ENCODE measurements at places on chromosomes 1 and 21.

DNA sequence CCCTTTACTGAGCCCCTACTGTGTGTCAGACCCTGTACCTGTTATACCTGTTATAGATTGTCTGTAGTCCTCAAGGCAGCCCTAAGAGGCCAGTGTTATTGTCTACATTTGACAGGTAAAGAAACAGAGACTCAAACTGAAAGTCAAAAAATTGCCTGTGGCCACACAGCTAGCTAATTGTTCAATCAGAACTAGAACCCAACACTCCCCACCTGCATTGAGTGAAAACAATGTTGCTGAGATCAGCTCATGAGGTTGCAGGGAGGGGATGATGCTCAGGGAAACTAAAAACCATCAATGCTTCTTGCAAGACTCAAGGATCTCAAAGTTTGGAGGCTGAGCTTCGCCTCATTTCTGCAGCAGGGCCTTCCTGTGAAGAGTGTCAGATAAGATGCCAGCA lies 109.5 kb upstream of the LMO4 start:
- H3K27ac ChIP-seq, result no peak overlapping the region
- H3K36me3 ChIP-seq, result no peaks in the 10 kb centered on the region
- DNase-seq, result no peak
- no peaks in the 10 kb centered on the region for H3K27me3 ChIP-seq
- H3K4me1 ChIP-seq, result no peaks in the 10 kb centered on the region
- H3K4me3 ChIP-seq, result no peak overlapping the region

- no peaks in the 10 kb centered on the region for H3K36me3 ChIP-seq
- H3K27ac ChIP-seq, result no peak overlapping the region
- no peaks in the 10 kb centered on the region for H3K4me1 ChIP-seq
- no peaks in the 10 kb centered on the region for H3K27me3 ChIP-seq
- DNase-seq, result no peak
- H3K4me3 ChIP-seq, result no peak overlapping the region
Observed at GRCh38 chr1:152993186-152993585, 8.4 kb upstream of the SPRR3 start.

DNA sequence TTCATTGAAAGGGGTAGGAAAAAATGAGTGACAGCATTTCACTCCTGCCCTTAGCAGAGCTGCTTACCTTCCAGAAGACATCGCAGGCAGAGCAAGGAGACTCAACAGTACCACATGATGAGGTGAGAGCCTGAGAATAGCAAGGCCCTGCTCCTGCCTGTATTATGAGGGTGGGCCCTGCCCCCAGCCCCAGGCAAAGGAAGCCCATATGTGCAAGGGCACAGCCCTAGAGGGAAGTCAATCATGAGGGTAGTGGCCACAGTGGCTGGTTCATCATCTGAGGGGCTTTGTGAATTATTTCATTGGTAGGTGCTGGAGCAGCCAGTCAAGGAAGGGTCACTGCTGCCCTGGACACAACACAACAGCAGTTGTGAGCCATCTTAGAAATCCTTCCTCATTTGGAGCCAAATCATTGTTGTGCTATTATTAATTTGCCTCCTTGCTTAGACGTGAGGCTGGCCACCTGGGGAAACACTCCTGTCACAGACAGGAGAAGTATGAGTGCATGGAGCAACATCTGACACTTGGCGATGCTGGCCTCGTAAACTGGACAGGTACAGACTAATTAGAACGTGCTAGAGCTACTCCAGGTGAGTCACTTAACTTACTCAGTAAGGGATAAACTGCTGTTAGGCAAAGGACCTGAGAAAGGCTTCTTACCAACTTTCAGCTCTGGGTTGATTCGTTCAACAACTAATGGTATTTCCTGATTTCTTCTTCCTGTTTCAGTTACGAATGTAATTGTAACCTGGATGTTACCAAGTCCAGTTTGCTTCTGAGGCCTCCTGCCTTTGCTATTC lies 22.7 kb upstream of the ACBD6 start:
- H3K4me3 ChIP-seq, result no peak overlapping the region
- no peak for DNase-seq
- peaks cover 33% of the 10 kb centered on the region for H3K4me1 ChIP-seq

DNA sequence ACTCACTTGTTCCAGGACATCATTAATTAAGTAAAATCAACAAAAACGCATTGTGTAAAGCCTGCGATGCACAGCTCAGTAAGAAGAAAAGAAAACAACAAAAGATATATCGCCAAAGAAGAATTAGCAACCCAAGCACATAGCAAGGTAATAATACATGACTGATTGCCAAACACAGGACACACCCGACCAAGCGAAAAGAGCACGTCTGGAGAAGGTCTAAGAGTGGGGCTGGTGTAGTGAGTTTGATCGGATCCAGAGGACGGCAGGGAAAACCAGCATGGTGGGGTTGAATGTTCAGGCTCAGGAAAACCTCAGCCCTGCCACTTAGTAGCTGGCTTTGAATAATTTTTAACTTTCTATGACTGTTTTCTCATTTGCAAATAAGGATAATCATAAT lies 69.8 kb downstream of the JAK1 start:
- DNase-seq, result no peak
- no peak overlapping the region for H3K4me3 ChIP-seq
- no peak overlapping the region for H3K27ac ChIP-seq
- no peaks in the 10 kb centered on the region for H3K27me3 ChIP-seq
- no peaks in the 10 kb centered on the region for H3K36me3 ChIP-seq

DNA sequence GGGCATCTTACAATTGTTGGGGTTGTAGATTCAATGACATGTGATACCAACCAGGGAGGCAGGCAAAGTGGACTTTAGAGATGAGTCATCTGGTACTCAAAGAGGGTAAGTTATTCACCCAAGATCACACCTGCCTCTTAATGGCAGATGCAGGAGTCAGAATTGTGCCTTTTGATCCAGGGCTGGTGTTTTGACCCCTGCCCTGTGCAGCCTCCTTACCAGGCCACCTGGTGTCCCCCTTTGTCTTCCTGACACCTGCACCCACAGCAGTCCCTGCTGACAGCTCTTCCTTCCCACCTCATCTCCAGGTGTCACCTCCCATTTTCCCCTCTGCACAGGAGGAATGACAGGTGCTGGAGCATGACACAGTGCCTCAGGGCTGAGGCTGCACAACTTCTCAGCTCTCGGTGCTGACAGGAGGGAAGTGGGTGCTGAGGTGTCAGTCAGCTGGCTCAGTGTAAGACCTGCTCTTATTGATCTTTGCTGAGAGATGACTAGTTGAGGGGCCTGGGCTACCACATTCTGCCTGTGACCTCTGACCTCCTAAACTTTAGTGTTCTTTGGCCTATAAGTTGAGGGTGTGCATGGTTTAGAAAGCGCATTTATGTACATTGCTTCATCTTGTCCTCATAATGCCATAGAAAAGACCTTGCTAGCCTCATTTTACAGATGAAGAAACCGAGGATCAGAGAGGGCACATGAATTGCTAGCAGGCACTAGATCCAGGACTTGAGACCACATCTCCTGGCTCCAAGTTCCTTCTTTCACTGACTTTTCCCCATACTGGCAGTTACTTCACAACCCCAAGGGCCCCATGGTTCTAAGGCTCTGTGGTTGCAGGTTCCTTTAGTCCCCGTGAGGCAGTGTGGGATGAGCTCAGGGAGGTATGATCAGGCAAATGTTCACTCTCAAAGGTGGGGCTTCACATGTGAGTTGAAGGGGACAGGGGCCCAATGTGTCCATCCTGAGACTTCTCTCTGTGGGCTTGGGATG lies 31.3 kb downstream of the CACNA1E start:
- H3K27ac ChIP-seq, result no peak overlapping the region
- no peaks in the 10 kb centered on the region for H3K36me3 ChIP-seq
- no peaks in the 10 kb centered on the region for H3K4me1 ChIP-seq
- H3K4me3 ChIP-seq, result no peak overlapping the region

GRCh38 chr1:14594045-14594444 lies 4.4 kb upstream of the KAZN start:
- H3K4me1 ChIP-seq, result no peaks in the 10 kb centered on the region
- H3K27me3 ChIP-seq, result no peaks in the 10 kb centered on the region
- no peak overlapping the region for H3K27ac ChIP-seq

DNA sequence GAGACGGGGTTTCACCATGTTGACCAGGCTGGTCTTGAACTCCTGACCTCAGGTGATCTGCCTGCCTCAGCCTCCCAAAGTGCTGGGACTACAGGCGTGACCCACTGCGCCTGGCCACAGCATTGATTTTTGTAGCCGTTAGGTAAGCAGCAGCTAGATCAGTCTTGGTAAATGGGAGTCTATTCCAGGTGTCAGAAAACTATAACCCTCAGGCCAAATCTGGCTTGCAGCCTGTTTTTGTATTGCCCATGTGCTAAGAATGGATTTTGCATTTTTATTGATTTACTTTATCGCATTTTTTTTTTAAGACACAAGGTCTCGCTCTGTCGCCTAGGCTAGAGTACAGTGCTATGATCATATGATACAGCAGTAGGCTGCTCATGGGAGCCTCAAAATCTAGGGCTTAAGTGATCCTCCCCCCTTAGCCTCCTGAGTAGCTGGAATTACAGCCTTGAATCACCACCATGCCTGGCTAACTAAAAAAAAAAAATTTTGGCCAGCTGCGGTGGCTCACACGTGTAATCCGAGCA lies 16.6 kb upstream of the SRSF10 start:
- no peaks in the 10 kb centered on the region for H3K36me3 ChIP-seq
- H3K4me3 ChIP-seq, result no peak overlapping the region
- DNase-seq, result no peak
- no peaks in the 10 kb centered on the region for H3K27me3 ChIP-seq

GRCh38 chr1:29880556-29880955 lies 644.2 kb downstream of the PTPRU start:
- no peak for DNase-seq
- no peak overlapping the region for H3K4me3 ChIP-seq
- H3K36me3 ChIP-seq, result no peaks in the 10 kb centered on the region
- H3K27me3 ChIP-seq, result no peaks in the 10 kb centered on the region
- no peaks in the 10 kb centered on the region for H3K4me1 ChIP-seq

- H3K4me3 ChIP-seq, result no peak overlapping the region
- no peaks in the 10 kb centered on the region for H3K27me3 ChIP-seq
- no peaks in the 10 kb centered on the region for H3K4me1 ChIP-seq
Observed at GRCh38 chr1:23646091-23646490, 45.5 kb upstream of the RPL11 start.

GRCh38 chr1:22121421-22121911 lies 21.4 kb downstream of the WNT4 start:
- no peak overlapping the region for H3K27ac ChIP-seq
- no peak for DNase-seq
- no peaks in the 10 kb centered on the region for H3K4me1 ChIP-seq
- H3K36me3 ChIP-seq, result peaks cover 15% of the 10 kb centered on the region
